SW480 (cell line): ENCODE measurements at places on chromosomes 7 and 10.

GRCh38 chr10:3803927-3804741 is 19.1 kb upstream of the KLF6 start:
- no peak for DNase-seq

DNA sequence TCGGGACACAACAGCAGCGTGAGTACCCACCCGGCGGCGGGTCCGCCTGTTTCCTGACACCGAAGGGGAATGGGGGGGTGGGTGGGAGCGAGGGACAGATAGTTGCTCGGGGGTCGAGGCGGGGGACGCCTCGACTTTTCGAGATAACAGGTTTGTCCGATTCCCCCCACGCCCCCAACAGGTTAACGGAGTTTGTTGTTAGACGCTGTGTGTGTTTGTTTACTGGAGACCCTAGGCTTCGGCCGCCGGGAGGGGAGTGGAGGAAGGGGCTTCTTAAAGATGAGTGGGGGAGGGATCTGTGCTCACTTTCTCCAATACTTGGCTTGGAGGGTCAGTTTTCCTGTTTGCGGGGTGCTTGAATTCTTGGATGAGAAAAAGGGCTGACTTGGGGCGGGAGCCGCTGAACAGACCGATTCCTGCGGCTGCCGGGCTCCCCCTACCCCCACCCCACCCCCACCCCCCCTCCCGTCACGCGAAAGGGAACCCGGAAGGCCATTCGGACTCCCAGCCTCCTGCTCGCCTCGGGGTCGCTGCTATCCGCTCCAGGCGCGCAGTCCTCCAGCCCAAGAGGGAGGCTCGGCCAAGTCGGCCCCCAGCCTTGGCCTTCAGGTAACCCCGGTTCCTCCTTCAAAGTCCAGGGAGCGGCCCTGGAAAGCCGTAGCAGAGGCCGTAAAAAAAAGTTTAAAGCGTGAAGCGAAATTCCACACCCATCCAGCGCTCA is 1.0 kb downstream of the SORCS3 start:
- no peak for DNase-seq

GRCh38 chr10:79153745-79154144 is 85.0 kb downstream of the ZMIZ1 start:
- no peak for DNase-seq

DNA sequence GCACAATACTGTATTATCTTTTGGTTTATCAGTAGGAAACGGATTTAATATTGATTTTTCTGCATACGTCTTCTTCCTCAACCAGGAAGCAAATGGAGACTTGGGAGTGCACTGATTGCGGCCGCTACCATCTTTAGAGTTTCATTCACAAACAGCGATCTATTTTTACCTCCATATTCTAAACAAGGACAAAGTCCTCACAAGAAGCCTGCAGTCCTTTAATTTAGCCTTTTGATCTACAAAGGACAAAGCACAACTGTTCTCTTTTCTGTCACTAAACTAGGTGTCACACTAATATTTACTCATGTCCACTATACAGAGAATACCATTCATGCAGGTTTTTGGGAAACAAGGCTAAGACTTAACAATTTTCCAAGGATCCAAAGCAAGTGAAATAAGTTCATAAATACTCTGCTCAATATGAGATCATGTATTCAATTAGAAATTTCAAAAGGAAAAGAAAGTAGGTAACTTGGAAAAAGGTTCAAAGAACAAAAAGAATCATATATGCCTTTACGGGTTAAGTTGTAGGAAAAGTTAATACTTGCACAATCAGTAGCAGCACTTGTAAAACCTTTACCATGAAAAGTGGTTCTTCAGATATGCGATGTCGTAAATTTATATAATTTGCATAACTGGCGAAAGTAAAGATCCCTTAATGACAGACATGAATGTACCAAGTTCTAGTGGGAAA is 92.1 kb downstream of the UPF2 start:
- no peak for DNase-seq

DNA sequence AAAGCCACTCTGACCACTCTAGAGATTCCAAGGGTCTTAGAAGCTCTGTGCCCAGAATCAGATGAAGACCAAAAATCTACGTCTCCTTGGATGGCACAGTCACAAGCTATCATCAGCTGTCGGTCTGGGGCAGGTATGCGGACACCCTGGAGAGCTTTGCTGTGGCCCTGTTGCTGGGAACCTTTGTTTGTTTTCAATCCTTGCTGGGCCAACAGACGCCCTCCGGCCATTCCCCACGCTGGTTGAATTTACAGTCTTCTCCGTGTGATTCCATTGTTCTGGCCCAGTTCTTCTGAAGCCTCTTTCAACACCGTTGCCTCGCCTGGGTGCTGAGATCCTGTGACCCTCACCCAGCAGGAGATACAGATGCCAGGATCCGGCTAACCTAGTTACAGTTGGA is 149.4 kb upstream of the PFKP start:
- no peak for DNase-seq

DNA sequence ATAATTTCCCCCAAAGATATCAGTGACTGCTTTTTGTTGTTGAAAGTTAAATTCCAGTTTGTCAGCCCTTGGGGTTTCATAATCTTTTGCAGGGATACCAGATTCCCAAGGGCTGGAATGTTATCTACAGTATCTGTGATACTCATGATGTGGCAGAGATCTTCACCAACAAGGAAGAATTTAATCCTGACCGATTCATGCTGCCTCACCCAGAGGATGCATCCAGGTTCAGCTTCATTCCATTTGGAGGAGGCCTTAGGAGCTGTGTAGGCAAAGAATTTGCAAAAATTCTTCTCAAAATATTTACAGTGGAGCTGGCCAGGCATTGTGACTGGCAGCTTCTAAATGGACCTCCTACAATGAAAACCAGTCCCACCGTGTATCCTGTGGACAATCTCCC is 3.2 kb downstream of the CYP26A1 start:
- DNase-seq: no peak

DNA sequence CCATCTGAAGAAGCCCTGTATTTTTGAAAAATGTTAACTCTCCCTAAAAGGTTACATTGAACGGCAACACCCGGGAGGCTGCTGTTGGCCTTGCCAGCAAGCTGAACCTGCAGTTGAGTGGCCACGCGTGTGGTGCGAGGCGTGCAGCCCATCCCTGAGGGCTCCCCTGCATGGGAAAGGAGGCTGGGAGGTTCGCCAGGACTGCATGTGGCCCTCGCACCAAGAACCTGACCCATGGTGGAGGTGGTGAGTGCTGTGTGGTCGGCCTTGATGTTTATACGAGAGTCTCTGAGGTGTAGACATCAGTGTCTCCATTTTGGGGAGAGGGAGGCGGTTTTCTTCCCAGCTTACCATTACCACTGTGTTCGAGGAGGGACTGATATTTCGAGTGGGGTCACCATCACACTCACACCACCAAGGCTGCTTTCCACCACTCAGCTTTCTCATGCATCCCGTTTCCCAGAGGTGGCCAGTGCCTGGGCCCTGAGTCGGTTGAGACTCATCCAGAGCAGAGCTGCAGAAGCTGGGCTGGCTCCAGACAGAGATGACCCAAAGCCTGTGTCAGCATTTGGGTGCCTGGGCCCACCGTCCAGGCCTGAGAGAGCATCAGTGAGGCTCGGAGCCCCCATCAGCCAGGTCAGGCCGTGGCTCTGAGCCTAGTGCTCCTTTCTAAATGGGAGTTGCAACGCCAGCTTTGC is 222.6 kb downstream of the EBF3 start:
- DNase-seq: no peak
